ENCODE measurements at places on chromosomes 11 and 22.

DNA sequence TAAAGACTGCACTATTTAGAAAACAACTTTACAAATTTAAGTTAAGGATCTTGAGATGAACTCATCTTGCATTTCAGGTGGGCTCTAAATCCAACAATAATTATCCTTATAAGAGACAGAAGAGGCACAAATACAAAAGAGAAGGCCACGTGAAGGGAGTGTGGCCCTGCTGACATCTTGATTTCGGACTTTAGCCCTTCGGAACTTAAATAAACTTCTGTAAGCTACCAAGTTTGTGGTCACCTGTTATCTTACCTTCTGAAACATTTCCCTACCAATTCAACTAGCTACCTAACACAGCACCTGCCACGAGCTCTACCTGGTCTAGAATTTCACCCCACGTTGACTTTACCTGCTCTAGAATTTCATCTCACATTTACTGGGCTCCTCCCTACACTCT lies 42.9 kb upstream of the ARHGAP32 start:
- DNase-seq, result no peak

DNA sequence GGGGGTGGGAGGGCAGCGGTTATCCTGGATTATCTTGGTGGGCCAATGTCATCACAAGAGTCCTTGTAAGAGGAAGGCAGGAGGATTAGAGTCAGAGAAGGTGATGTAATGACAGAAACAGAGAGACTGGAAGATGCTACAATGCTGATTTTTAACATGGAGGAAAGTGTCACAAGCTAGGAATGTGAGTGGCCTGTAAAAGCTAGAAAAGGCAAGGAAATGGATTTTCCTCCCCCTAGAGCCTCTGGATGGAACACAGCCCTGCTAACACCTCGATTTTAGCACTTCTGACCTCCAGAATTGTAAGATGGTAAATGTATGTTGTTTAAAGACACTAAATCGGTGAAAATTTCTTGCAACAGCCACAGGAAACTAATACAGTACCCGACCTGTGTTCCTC lies 109.3 kb downstream of the MN1 start:
- no peak for DNase-seq

GRCh38 chr11:110530900-110531741 lies 101.4 kb downstream of the FDX1 start:
- DNase-seq, result no peak

DNA sequence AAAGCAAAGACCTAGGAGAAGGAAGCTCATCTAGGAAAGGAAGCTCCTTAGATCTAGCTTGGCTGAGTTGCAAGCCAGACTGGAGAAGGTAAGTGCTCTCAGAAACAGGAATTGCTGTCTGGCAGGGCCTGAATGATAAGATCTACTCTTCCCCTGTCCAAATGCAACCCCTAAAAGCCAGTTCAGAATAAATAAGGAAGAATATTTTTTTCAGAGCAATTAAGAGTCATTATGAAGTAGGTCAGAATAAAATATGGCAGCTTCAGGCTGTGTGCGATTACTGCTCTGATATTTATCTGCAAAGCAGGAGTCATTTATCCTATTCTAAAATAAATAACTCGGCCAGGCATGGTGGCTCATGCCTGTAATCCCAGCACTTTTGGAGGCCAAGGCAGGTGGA lies 82.1 kb downstream of the PIWIL4 start:
- no peak for DNase-seq

DNA sequence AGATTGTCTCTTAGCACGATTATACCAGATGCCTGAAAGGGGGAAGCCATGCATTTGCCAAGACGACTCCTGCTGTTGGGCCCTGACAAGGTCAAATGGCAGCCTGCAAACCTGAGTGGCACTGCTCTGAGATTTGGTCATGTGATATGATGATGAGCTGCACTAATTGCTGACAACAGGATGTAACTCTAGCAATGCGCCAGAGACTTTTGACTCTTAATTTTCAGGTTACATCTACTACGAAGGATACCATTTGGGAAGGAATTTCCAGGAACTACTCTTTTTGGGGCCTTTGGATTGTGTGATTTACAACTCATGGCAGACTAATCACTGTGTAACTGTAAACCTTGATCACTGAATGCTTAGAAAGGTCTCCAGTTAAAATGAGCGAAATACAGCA lies 13.1 kb downstream of the TREH start:
- DNase-seq, result no peak

GRCh38 chr22:33271390-33272161 lies 213.4 kb upstream of the SYN3 start:
- DNase-seq, result no peak

- DNase-seq, result no peak
These were observed 92.9 kb upstream of the AMOTL1 start for GRCh38 chr11:94675239-94675638.
